Lower lobe of right lung (tissue), 2 donors: ENCODE measurements at places on chromosomes 16 and 17. TPM values are rescaled to one million over a fixed set of nuclear protein-coding genes. Genes with fewer than 3 reads are reported as not detected.

Gene RGS9
- 7.9 TPM for total RNA-seq

Gene CSH1
- total RNA-seq = not detected

Gene USP43
- total RNA-seq = 6.8 TPM

Gene KCTD5
- total RNA-seq = 24.8 TPM

Gene CACNG1
- not detected for total RNA-seq

Gene KCNJ2
- total RNA-seq = 15.6 TPM

Gene CIBAR2
- total RNA-seq = 12.8 TPM

DNA sequence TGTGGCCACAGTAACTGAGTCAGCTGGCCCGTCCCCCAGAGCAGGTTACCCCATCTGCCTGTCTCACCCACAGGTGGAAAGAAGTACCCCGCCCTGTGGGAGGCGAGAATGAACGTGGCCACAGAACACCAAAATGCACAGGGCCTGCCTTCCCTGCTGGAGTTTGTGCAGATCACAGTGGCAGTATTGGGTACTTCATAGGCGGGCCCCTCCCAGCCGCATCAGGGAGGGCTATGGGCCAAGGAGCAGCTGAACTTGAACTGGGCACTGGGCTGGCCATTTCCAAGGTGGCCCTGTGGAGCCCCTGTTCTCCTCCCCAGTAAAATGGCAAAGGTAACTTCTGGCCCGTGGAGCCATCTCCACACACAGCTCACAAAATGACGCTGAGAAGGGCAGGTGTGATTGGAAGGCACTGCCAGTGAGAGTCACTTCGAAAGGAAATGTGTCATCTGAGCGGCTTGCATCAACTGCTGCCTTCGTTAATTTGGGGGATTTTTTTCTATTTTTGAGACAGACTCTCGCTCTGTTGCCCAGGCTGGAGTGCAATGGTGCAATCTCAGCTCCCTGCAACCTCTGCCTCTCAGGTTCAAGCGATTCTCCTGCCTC is 162.9 kb downstream of the ENGASE start:
- DNase-seq = no peak

DNA sequence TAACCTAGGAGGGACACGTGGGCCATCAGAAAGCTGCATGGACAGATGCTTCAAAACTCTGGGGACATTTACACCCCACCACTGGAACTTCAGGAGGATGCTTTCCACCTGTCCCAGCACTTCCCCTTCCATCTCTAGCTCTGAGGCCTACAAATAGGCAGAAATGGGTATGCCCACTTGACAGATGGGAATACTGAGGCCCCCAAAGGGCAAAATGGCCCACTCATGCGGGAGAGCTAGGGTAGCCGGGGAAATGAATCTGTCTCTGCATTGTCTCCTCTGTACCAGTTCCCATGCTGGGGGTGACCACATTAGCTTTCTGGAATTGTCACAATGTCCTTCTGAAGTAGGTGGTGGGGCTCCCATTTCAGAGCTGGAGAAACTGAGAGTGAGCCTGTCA is 592.1 kb upstream of the CDH5 start:
- no peak for DNase-seq

DNA sequence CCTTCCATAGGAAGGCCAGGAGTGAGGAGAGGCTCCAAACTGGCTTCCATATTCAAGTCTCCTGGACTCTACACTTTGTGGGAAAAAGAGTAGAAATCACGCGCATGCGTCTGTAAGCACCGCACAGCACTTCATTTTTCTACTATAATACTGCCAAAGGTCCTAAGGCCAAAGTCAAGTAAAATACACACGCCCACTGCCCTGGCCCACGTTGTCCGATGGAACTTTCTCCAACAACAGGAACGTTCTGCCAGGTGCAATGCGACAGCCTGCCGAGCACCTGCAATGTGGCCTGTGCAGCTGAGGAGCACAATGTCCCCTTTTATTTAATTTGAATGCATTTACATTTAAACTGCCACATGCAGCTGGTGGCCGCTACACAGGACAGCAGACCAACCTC is 23.5 kb downstream of the DNASE1 start:
- no peak for DNase-seq

- DNase-seq = peak; percentile 29
Observed at GRCh38 chr16:89123831-89124100, 30.1 kb downstream of the ACSF3 start.

DNA sequence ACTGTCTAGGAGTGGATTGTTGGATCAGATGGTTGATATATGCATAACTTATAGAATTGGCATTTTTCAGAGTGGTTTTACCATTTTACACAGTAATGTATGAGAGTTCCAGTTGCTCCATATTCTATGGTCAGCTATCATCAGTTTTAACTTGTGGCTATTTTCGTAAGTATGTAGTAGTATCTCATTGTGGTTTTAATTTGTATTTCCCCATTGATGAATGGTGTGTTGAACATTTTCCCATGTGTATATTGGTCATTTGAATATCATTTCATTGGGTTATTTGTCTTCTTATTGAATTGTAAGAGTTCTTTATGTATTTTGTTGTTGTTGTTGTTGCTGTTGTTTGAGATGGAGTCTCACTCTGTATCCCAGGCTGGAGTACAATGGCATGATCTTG is 6.2 kb downstream of the WNT9B start:
- no peak for DNase-seq

DNA sequence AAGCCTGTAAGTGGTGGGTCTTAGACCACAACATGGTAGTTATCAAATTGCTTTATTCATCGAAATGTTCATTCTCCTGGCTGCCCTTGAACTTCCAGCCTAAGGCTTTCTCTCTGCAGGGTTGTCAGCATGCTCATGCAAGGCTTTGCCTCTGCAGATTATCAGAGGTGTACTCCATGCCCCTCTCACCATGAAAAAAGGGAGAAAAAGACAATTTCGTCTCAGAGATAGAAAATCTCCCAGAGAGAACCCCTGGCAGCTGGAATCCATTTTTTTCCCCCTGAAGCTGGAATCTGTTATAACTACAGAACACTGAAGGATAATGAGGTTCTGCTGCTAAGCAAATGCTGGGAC is 33.9 kb upstream of the METTL9 start:
- DNase-seq = no peak

DNA sequence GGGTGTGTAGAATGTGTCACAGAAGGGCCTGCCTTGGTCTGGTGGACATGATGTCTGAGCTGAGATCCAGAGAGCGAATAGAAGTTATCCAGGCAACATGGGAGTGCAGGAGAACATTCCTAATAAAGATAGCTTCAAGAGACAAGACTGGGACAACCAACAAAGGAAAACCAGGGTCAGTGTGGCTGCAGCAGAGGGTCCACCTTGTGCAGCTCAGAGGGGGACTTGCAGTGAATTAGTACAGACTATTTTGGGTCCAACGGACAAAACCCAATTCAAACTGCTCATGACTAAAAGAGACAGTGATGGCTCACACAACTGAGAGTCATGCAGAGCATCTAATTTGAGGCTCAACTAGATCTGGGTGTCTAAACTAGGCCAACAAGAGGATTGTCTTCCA is 192.1 kb downstream of the CBLN1 start:
- no peak for DNase-seq

GRCh38 chr16:12747827-12748226 is 55.9 kb downstream of the CPPED1 start:
- DNase-seq = no peak

DNA sequence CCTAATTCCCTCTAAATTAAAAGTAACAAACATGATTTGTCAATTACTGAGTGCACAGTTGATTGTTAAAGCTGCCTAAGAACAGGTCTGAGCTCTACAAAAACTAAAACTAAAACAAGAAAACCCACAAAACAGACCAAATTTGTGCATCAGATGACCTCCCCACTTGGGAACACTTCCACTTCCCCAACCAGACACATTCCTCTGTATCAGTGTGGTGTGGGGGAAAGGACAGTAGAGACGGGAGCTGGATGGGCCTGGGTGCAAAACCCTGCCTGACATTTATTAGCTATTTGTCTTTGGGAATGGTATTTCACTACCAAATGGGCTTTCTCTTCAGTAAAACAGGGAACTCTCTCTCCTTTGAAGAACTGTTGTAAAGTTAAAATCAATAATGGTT is 29.8 kb downstream of the STAT3 start:
- DNase-seq = no peak

- no peak for DNase-seq
Observed at GRCh38 chr16:14029658-14030057, 41.5 kb upstream of the MRTFB start.

- no peak for DNase-seq
Observed at GRCh38 chr17:82917699-82918345, 78.0 kb upstream of the ZNF750 start.

- DNase-seq = peak; percentile 78
Observed at GRCh38 chr17:64146418-64147109, 16.6 kb upstream of the ERN1 start.

DNA sequence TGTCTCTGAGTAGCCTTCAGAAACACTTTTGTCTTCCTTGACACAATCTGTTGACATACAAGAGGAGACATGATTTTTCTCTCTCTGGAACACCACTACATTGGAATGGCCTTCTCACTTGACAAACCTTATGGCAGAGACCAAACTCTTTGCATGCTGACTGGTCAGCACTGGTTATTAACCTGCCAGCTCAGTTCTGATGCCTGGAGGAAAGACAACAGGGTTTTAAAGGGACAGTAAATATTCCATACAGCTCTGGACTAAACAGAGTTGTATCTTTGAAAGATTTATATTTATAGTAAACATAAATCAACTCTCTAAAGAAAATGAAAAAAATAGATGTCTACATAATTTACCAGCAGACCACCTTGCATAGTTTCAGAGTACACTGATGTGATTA is 1139.1 kb upstream of the CDH8 start:
- no peak for DNase-seq

- DNase-seq = no peak
Observed at GRCh38 chr16:47731252-47731651, 270.1 kb downstream of the PHKB start.

DNA sequence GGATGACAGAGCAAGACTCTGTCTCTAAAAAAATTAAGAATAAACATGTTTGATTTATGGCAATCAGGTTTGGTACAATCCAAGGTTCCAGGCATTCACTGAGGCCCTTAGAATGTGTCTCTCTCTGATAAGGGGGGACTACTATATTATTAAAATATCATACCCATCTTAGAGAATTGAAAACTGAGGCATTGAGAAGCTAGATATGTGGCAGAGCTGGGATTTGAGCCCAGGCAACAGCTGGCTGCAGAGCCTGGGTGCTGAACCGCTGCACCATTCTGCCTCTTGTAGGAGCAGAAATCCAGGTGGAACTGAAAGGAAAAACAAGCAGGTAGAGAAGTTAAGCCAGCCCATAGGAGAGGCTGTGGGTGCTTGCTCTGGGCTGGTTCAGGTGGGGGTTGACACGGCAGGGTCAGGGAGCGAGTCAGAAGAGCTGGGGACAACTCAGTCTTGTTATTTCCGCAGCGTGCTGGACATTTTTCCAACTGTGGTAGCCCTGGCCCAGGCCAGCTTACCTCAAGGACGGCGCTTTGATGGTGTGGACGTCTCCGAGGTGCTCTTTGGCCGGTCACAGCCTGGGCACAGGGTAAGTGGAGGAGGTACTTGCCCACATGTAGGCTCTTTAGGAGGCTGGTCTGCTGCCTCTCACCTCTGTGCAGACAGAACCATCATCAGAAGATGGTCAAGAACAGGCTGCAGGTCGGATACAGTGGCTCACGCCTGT is 62.5 kb downstream of the WIPI1 start:
- DNase-seq = no peak
